ENCODE measurements at places on chromosomes 2 and 18.
A peak's percentile ranks its signal among the peaks of the same experiment; 100 is the strongest.

DNA sequence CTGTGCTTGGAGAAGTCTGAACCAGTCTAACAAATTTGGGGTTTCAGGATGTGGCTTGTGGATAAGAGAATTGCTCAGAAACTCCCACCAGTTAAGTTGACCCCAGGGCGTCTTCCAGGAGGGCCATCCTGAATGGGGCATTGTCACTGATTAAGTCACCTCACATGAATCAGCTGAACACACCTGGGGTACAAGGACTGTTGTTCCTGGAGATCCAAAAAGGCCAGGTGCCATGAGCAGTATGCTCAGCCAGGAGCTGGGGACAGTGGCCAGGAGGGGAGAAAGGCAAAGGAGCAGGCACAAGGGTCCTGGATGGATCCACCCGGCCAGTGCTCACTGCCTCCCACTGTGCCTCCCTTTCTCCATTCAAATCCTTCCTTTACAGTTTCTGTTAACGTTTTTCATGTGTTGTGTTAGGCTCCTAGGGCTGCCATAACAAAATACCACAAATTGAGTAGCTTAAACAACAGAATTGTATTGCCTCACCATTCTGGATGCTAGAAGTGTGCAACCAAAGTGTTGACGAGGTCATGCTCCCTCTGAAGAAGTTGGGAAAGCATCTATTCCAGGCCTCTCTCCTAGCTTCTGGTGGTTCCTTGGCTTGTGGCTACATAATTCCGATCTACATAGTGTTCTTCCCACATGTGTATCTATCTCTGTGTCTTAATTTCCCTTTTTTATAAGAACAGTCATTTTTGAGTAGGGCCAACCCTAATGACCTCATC lies 33.4 kb downstream of the TRABD2A start:
- no peak overlapping the region for H3K27ac ChIP-seq
- no peaks in the 10 kb centered on the region for H3K4me1 ChIP-seq
- H3K36me3 ChIP-seq: no peaks in the 10 kb centered on the region

DNA sequence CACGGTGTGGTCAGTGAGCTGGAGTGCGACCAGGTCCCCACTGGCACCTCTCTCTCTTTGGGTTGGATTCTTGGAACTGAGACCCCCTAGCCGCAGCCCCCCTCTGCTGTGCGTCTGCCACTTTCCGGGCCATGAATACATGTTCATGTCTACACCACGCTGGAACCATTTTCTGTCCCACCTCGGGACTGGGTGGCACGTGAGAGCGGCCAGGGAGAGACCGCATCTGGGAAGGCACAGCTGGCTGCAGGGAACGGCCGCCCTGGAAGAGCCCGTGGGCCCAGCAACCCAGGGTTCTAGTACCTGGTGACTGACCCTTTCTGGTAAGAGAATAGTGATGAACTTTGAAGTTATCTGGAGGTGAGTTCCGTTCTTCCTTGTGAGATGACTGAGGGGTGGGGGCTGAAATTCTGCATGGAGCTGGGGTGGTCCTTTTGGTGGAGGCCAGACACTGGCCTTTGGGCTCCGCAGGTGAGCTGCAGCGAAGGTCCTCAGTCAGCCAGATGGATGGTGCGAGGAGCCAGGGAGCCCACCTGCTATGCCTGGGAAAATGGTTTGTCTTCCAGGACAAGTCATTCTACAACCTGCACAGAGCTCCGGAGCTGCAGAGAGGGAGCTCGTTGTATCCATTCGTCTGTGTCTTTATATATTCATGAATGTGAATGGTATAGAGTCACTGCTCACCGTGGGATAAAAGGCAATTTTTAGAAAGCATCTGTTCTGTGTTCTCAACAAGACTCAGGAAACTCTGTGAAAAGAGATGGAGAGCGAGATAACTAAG lies 223.5 kb downstream of the NDUFA10 start:
- no peak for DNase-seq
- H3K4me1 ChIP-seq: no peaks in the 10 kb centered on the region
- H3K36me3 ChIP-seq: no peaks in the 10 kb centered on the region

DNA sequence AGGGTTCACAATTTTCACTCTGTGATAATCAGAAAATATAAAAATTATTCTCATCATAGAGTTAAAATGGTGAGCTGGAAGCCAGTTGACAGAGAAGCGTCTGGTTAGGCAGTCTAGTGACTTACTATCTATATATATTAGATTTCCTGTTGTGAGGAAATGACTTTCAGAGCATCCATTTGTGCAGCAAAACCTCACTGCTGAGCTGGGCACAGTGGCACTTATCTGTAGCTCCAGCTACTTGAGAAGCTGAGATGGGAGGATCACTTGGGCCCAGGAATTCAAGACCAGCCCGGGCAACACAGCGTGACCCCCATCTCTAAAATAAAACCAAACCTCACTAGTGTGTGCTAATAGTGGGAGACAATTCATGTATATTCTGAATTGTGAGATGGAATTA lies 7.2 kb upstream of the KIAA2012 start:
- no peak overlapping the region for H3K4me3 ChIP-seq
- 0 out of 2 replicates have a peak, but pooled peaks cover 6% of the 10 kb centered on the region for H3K4me1 ChIP-seq
- H3K27me3 ChIP-seq: no peaks in the 10 kb centered on the region
- H3K36me3 ChIP-seq: no peaks in the 10 kb centered on the region

DNA sequence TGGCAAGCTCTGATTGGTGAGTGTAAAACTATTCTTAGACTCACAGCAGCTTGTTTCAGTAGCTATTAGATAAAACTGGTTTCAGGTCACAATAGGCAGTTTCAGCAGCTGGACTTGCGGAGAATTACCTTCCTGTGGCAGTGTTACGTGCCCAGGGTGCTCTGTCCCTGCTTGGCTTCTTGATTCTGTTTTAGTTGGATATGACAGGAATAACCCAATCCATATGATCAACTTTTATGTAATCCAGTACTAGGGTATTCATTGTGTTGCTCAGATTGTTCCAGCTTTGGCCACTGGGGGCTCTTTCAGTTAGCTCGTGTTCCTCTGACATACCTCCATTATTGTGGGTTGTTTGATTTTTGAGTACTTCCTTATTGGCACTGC lies 43.1 kb downstream of the INPP4A start:
- H3K4me3 ChIP-seq: no peak overlapping the region
- DNase-seq: peak; percentile 66
- no peak overlapping the region for H3K27ac ChIP-seq
- H3K36me3 ChIP-seq: no peaks in the 10 kb centered on the region

DNA sequence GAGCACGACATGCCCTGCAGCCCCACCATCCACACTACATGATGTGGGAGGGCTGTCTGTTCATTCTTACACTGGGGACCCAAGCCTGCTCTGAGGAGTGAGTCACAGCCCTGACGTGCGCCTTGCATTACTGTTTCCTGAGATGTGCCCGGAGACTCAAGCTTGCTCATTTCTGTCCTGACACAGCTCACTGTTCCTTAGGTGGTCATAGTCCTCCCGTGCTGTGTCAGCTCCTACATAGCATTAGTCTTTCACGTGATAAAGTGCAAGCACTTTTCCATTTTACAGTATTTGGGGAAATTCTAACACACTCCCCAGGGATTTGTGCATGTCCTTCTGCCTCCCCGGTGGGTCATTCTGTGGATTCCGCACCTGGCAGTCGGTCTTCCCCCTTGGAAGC lies 46.2 kb upstream of the TRIM43B start:
- no peak for DNase-seq
- no peaks in the 10 kb centered on the region for H3K4me1 ChIP-seq
- H3K36me3 ChIP-seq: no peaks in the 10 kb centered on the region
- no peak overlapping the region for H3K27ac ChIP-seq

- no peaks in the 10 kb centered on the region for H3K27me3 ChIP-seq
- no peak overlapping the region for H3K27ac ChIP-seq
- H3K36me3 ChIP-seq: no peaks in the 10 kb centered on the region
- no peaks in the 10 kb centered on the region for H3K4me1 ChIP-seq
- no peak for DNase-seq
These were observed 42.4 kb downstream of the BMPR2 start for GRCh38 chr2:202418511-202418910.

DNA sequence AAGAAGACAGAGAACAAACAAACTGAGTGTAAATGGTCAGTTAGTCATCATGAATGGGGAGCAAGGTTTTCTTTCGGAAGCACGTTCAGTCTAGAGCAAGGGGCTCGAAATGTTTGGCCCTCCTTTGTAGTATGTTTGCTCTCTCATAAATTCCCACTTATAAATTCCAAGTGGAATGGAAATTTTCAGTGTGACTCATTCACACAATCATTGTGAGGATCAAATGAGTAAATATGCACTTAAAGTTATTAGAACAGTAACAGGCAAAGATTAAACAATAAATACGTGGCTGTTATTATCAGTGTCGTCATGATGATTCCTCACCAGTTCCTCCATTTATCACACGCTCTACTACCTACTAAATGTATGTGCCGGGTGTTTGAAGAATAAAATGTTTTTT lies 10.5 kb downstream of the CNGA3 start:
- no peaks in the 10 kb centered on the region for H3K27me3 ChIP-seq
- H3K4me1 ChIP-seq: no peaks in the 10 kb centered on the region
- no peaks in the 10 kb centered on the region for H3K36me3 ChIP-seq
- H3K27ac ChIP-seq: no peak overlapping the region

DNA sequence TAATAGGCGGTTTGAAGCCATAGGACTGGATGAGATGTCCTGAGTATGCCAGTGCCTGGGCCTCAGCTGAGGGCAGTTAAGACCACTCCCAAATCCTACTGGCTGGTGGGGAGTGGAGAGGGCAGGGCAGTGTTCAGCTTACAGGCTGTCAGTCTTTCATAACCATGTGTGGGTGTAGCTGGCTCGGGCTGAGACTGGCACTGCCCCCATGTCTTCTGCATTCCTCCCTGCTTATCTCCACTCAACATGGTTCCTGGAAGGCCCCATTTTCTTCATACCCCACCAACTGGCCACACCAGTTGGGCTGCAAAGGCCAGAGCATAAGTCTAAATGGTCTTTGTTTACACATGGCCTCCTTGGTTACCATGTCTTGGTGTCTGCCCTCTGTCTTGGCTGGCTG lies 17.2 kb upstream of the IL37 start:
- H3K36me3 ChIP-seq: no peaks in the 10 kb centered on the region
- no peaks in the 10 kb centered on the region for H3K4me1 ChIP-seq
- no peak overlapping the region for H3K4me3 ChIP-seq
- peaks cover 17% of the 10 kb centered on the region for H3K27me3 ChIP-seq
- H3K27ac ChIP-seq: no peak overlapping the region
- DNase-seq: no peak

- peak overlapping the region; percentile 8 for H3K27ac ChIP-seq
- H3K4me1 ChIP-seq: peaks cover 64% of the 10 kb centered on the region
- no peak overlapping the region for H3K4me3 ChIP-seq
- H3K27me3 ChIP-seq: no peaks in the 10 kb centered on the region
- peaks cover 76% of the 10 kb centered on the region for H3K36me3 ChIP-seq
These were observed 20.5 kb downstream of the GREB1 start for GRCh38 chr2:11554399-11554716.

DNA sequence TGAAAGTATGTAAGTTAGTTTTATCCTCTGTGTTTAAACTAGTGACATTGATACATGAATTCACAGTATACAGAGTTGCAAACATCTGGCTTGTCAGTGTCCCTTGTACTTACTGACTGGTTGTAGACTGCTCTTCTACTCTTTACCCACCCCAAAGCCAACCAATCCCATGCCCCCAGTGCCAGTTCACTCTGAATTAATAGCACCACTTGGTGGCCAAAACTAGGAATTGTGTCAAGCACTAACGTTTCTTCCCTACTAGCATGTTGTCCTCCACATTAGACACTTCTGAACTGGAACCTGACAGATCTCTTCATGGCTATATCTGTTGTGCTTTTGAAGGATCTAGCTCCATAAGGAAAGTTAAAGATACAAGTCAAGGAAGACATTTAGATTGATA lies 27.2 kb upstream of the OTX1 start:
- H3K27ac ChIP-seq: no peak overlapping the region
- H3K36me3 ChIP-seq: peaks cover 42% of the 10 kb centered on the region
- H3K4me1 ChIP-seq: no peaks in the 10 kb centered on the region
- no peaks in the 10 kb centered on the region for H3K27me3 ChIP-seq

DNA sequence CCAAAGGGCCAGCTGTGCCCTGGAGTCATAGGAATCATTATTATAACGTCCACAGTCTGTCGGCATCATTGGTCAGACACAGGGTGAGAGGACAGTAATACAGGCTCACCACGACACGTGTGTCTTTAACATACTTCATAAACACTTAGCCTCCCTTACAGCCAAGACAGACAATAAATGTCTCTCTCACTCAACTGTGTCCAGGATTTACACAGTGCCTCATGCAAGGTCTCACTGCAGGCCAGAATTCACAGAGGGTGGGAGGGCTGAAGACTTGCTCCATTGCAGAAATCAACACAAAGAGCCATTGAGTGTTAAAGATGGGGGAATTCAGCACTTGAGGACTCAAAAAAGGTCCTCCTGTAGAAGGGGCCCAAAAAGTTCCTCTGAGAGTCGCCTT lies 210.5 kb downstream of the BCL2 start:
- peaks cover 5% of the 10 kb centered on the region for H3K27me3 ChIP-seq
- DNase-seq: no peak
- H3K4me1 ChIP-seq: no peaks in the 10 kb centered on the region
- no peak overlapping the region for H3K27ac ChIP-seq
- H3K4me3 ChIP-seq: no peak overlapping the region

GRCh38 chr2:151357359-151357758 lies at the start of gene TNFAIP6:
TNFAIP6 (plus strand) TSS chr2:151357592; CDS start chr2:151357667, 75 bp downstream.
- no peak within 1 kb of the TSS for H3K4me3 ChIP-seq
- no peaks in the 10 kb centered on the region for H3K4me1 ChIP-seq
- no peaks in the 10 kb centered on the region for H3K36me3 ChIP-seq

DNA sequence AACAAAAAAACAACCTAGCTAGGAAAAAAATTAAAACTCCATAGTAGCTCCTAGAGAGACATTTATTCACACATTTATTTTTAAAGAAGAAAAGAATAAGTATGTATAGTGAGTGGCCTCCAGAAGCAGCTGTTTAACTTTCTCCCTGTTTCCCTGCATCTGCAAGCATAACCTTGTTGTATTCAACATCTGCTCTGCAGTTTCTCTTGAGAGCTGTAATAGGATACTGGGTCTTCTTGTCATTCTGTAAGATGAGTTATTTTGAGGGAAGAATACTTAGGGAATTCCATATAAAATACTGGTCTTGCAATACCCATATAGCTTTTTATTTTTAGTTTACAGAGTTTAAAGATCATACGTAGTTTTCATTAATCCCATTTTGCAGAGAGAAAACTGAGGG lies 246.6 kb downstream of the LRRTM1 start:
- no peak overlapping the region for H3K4me3 ChIP-seq
- H3K27ac ChIP-seq: no peak overlapping the region
- H3K4me1 ChIP-seq: no peaks in the 10 kb centered on the region
- no peaks in the 10 kb centered on the region for H3K36me3 ChIP-seq

DNA sequence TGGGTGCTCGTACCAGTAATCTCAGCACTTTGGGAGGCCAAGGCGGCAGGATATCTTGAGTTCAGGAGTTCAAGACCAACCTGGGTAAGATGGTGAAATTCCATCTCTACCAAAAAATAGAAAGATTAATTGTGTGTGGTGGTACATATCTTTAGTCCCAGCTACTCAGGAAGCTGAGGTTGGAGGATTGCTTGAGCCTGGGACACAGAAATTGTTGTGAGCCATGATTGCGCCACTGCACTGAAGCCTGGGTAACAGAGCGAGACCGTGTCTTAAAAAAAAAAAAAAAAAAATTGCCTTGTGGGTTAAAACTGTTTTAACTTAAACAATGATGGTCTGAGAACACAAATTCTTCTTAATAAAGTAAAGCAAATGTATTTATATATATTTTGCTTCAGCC lies 49.6 kb downstream of the ATP9B start:
- H3K4me3 ChIP-seq: no peak overlapping the region
- H3K36me3 ChIP-seq: peaks cover 4% of the 10 kb centered on the region
- no peaks in the 10 kb centered on the region for H3K4me1 ChIP-seq

GRCh38 chr2:168471163-168471475 lies 15.0 kb downstream of the CERS6 start:
- H3K27ac ChIP-seq: no peak overlapping the region
- H3K27me3 ChIP-seq: no peaks in the 10 kb centered on the region
- H3K36me3 ChIP-seq: no peaks in the 10 kb centered on the region
